ENCODE measurements at places on chromosomes 6 and 20.

DNA sequence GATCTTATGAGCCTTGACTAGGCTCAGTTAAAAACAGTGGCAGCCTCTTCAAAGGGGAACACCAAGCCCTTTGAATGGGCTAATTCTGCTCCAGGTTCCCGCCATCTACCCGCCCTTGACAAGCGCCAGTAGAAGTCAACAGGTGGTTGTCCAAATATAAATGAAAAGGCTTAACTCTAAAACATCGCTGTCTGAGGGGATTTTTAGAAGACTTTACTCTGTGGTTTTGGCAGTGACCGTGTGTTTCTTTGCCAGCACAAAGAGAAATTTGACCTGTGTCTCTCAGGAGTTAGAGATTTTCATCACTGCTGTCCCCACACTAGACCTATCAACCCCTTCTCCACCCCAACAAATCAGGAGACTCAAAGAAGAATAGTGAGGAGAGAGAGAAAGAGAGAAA is 19.8 kb upstream of the SIM1 start:
- DNase-seq = no peak

GRCh38 chr6:153096031-153096430 is 35.1 kb downstream of the RGS17 start:
- DNase-seq = no peak

- no peak for DNase-seq
Measured at GRCh38 chr6:34284563-34285447, 36.0 kb upstream of the SMIM29 start.

GRCh38 chr6:92292067-92292466 is 1127.3 kb downstream of the EPHA7 start:
- no peak for DNase-seq

DNA sequence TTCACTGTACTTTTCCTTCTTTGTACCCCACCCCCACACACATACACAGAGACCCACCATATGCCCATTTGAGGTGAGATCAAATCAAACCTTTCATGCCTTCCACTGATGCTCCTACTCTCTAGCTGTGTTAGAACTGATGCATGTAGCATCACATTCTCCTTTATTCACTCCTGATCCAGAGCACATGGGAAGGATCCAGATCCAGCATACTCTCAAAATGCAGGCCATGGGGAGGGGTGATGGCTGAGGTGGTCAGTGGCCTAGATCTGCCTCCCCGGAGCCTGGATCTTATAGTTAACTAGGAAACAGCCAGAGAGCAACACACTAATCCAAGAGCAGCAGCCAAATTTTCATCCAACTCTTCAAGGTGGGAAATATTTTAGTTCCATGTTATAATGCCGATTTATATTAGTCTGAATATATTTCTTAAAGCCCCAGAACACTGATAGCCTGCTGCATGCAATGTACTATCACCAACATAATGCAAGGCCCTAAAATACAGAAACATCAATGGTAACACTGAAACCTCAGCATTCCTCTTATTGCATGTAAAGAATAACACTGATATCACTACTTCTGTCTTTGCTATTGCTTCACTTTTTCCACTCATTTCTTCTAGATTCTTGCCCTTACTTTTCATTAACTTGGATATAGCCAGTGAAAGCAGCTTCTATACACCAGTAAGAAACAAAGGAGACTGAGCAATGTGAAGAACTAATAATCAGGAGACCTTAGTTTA is 126.8 kb upstream of the BEND6 start:
- DNase-seq = no peak

DNA sequence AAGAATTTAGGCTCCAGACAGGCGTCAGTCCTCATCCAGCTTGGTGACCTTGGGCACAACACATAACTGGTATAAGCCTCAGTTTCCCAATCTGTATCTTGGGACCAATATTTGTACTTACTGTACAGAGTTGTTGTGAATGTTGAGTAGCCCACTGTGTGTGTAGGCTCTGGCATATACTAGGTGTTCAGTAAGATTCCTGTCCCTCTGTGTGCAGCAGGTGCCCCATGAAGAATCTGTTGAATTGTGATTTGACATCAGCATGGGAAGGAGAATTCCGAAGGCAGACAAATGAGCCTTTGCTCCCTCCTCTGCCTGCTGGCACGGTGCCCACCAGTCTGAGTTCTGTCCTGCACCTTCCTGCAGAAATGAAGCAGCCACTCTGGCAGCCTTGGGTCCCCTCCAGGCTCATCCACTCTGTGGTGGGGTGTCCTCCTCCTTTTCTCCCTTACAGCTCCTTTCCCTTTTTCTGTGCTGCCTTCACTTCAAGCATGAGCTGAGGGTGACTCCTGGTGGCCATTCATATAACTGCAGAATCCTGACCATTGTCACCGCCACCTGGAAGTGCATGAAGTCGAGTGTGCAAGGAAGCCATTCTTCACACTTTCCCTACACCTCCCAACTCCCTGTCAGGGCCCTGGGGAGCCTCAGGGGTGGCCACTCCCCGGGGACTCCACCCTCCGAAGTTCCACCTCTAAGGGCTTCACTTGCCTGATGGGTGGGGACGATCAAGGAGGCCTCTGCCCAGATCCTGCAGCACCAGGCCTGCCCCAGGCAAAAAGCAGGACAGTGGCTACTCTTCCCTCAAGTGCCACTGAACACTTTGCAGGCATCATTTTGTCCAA is 48.2 kb downstream of the MRPL14 start:
- DNase-seq = no peak

GRCh38 chr20:24432046-24432442 is 37.4 kb upstream of the SYNDIG1 start:
- no peak for DNase-seq

DNA sequence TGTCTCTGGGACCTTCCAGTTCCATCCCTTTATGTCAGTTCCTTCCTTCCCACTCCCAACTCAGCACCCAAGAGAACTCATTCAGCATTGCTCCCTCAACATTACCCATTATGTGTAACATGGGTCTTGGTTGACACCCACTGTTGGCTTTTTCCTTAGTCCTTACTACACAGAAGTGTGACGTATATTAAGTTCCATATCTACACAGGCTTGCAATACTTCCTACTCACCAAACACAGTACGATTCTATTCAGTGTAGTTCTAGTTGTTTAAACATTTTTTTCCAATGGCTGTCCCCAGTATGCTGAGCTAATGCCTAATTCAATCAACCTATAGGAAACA is 37.7 kb downstream of the ARHGAP18 start:
- no peak for DNase-seq

- no peak for DNase-seq
Measured at GRCh38 chr20:39269493-39270217, 307.5 kb downstream of the DHX35 start.

GRCh38 chr6:107179004-107179403 is 63.7 kb upstream of the BEND3 start:
- no peak for DNase-seq

DNA sequence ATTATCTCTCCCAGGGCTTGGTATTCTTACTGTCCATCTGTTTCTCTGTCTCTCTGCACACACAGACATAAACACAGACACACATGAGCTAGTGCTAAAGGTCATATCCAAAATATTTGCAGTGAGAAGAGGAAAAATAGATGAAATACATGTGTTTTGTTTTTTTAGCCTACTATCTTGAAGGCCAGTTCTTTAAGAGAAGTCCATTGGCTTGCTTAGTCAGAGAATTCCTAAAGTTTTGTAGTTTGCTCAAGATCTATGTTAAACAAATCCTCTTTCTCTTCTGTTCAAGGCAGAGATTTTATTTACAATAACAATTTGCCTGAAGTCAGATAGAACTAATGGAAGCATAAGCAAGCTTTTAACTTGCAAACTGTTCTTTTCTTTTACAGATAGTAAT is 120.0 kb upstream of the AKIRIN2 start:
- no peak for DNase-seq

Data from NCI-H1092 (cell line).